Activated gamma-delta T cell treated with anti-CD3 and anti-CD28 coated beads, Interleukin-2, amount 50 U/mL, for 16 hours (primary cell): ENCODE measurements at places on chromosomes 5 and 9.

- no peak for DNase-seq
These were observed 520 bp downstream of the PCDH12 start for GRCh38 chr5:141957367-141957996.

GRCh38 chr5:154408811-154409210, 37.0 kb upstream of the SAP30L start:
- no peak for DNase-seq

- DNase-seq: no peak
These were observed 163.2 kb downstream of the TRIO start for GRCh38 chr5:14306329-14306815.

DNA sequence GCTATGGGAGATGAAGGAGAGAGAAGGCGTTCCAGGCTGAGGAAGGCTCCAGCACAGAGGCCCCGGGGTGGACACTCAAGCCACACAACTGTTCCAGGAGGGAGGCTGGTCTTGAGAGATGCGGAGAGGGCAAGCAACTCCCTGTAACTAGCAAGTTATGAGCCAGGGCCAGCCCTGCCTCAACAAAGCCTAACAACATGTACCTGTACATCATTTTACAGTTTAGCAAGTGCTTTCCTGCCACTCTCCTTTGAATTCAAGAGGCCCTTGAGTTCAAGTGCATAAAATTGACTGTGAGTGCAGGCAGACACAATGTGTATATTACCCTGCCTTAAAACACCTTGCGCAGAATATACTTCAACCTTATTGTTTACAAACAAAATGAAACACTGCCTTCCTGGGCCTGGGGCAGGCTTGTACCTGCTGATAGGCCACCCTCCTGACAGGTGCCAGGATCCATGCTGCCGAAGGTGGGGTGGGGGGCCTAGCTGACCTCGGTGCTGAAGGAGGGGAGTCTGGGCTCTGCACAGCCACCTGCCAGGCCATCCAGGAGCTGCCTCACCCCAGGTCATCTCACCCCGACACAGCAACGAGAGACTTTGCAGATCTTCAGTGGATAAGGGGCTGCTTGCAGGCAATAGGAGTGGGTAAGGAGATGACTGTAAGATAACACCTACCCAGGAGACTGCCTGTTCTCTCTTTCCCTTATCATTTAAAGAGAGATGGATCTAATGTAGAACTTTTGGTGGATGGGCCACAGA, 80.0 kb downstream of the PPARGC1B start:
- no peak for DNase-seq

- DNase-seq: no peak
These were observed 155.1 kb downstream of the ARSB start for GRCh38 chr5:78829811-78830527.

- DNase-seq: no peak
These were observed 82.6 kb downstream of the DOCK2 start for GRCh38 chr5:169719360-169720314.

GRCh38 chr5:158079097-158079496, 220.2 kb upstream of the CLINT1 start:
- DNase-seq: no peak

- no peak for DNase-seq
These were observed 229.8 kb downstream of the FANCC start for GRCh38 chr9:95087659-95088242.

- no peak for DNase-seq
These were observed 285.4 kb downstream of the TMEM232 start for GRCh38 chr5:110441035-110441434.

GRCh38 chr9:4317205-4317604, 17.3 kb upstream of the GLIS3 start:
- no peak for DNase-seq

- DNase-seq: no peak
These were observed 26.9 kb upstream of the FGD3 start for GRCh38 chr9:92920437-92920836.

- DNase-seq: no peak
These were observed 7.4 kb downstream of the CER1 start for GRCh38 chr9:14715102-14715501.

DNA sequence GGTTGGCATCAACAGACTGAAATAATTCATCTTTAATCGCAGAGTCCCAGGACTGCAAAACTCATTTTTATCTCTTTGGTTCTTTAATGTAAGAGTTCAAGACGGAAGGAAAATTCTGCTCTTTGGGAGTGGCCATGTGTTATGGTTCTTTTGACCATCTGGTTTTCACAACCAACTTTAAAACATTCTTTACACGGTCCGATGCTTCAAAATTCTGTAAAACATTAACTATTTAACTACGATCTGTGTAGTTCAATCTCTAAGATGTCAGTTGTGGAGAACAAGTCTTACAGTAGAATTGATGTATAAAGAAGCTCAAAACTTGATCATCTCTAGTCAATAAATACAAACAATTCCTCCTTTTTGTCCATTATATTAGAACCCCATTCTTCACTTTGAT, 83.0 kb downstream of the CMYA5 start:
- DNase-seq: no peak

GRCh38 chr9:126796758-126797157, 8.1 kb upstream of the ZBTB43 start:
- DNase-seq: no peak

- no peak for DNase-seq
These were observed 508 bp downstream of the MOCS2 start for GRCh38 chr5:53109056-53109442.

GRCh38 chr9:118230329-118230728, 526.1 kb downstream of the TLR4 start:
- DNase-seq: no peak

DNA sequence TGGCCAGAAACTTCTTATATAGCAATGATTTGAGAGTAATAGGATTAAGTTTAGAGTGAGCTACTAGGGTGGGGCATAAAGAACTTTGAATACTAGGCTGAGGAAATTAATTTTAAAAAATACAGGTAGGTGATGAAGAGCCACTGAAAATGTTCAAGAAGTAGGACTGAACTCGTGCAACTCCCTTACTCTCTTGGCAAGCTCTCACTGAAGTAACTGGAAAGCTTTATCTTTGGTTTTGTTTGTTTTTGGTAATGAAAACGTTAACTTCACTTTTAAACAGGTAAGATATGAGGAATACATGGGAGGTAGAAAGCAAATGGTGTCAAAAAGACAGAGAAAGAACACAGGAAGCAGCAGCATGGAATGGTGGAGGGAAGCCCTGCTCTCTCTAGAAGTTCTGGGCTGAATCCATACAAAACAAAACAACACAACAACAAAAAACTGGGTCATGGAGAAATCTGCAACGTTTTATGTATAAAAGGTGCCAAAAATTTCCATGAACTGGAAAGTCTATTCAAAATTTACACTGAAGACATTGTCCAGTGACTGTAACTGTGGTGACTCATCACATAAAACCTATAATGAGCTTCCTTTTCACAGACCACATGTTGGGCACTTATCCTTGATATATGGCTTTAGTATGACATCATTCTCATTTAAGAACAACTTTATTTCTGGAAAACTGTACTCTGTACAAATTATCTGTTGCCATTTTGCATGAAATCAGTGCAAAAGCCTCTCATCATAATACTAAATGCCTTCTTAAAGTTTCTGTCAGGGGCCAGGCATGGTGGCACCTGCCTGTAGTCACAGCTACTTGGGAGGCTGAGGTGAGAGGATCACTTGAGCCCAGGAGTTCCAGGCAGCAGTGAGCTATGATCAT, 91.2 kb upstream of the CHD1 start:
- DNase-seq: no peak

GRCh38 chr9:137757613-137758029, 120.0 kb upstream of the CACNA1B start:
- no peak for DNase-seq

- DNase-seq: no peak
These were observed 1668.0 kb upstream of the NUDT12 start for GRCh38 chr5:105230516-105231157.

DNA sequence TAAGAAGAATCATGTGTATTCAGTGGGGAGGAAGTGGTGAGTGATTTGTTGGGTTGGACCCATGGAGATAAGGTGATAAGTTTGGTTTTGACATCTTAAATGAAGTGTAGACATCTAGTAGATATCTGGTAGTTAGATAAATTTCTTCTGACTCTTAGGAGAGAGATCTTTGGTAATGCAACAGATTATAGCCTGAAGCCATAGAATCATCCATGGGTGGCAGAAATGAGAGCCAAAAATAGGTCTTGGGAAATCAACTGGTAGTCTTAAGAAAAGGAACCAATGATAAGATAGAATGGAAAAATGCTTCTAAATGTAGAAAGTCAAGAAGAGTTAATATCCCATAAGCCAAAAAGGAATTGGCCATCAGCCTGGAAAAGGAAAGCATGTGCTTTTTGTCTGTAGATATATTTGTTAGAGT, 532.7 kb upstream of the GRAMD2B start:
- DNase-seq: no peak

- no peak for DNase-seq
These were observed 4.2 kb upstream of the SMAD5 start for GRCh38 chr5:136128481-136128880.

GRCh38 chr9:7089406-7090193, 331.8 kb downstream of the KDM4C start:
- DNase-seq: no peak

- DNase-seq: no peak
These were observed 18.5 kb upstream of the SNX2 start for GRCh38 chr5:122756264-122756911.

- DNase-seq: no peak
These were observed 5.2 kb downstream of the CEMIP2 start for GRCh38 chr9:71762900-71763653.

DNA sequence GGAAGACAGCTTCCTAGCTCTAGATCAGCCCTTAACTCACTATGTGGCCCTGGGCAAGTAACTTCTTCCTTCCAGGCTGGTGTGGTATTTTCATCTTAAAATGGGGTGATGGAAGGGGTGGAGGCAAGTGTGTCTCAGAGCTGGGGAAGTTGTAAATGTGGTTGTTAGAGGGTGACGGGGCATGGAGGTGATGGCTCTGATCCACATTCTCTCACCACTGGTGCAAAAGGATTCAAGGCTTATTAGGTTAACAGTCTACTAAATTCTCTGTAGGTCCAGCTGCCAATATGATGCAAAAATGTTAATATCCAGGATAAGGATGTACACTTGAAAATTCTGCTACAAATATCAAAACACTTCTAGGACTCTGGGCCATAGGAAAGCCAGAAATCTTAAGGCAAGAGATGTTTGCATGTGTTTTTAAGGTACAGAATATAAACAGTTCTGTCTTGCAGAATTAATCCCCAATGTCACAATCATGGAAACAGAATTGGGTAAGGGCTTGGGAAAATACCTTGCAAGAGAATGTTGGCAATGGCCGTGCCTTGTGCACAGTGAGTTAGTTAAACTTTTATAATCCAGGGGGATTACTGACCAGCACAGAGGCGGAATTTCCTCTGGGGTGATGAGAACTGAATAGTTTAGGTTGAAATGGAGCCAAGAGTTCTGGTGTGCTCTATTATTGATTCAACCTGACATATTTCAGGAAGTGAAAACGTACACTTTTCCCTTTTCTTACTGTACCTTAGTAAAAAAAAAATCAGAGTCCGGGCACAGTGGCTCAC, 19.8 kb downstream of the TNFSF15 start:
- DNase-seq: no peak

DNA sequence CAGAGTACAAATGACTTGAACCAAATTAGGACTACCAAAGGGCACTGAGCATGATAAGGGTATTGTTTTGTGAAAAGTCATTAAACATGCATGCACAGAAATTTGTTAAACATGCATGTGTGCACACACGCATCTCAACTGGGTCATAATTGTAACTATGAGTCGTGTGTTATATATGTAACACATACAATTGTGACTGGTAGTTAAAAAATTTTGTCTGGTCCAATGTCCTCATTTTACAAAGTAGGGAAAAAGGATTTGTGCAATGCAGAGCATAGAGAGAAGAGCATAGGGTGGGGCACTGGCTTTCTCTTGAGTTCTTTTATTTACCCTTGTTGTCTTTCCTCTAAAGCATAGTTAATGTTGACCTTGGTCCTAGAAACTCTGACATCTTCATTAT, 19.3 kb upstream of the IGFBPL1 start:
- no peak for DNase-seq

DNA sequence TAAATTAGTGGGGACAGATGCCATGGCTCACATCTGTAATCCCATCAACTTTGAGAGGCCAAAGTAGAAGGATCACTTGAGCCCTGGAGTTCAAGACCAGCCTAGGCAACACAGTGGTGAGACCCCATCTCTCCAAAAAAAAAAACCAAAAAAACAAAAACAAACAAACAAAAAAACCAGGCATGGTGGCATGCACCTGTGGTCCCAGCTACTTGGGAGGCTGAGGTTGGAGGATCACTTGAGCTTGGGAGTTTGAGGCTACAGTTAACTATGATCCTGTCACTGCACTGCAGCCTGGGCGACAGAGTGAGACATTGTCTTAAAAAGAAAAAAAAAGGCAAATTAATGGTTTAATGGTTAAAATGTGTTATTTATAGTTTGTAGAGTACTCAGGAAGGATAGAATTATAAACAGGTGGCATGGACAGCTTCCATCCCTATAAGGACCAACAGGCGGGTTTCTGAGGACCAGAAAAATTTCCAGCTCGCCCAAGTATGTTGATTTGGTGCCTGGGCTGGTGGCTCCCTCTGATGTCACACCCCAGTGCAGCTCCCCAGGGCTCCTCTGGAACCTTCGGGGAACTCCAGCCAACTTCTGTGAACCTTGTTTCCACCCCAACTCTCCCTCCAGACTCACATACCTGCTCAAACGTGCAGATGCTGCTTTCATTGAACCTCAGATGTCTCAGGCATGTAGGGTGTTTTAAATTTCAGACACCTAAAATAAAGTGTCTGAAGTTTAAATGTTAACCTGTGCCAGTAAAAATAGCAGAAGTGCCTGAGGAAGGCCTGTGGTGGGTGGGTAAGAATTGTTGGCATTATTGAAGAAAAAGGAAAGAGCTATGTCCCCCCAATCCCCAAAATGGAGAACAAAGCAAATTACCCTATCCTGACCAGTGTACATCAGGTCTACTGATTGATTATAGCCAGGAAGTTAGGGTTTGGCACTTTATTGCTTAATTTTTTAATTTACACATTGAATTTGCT, 69.0 kb downstream of the TRIO start:
- DNase-seq: no peak

GRCh38 chr9:12014488-12014887, 678.7 kb upstream of the TYRP1 start:
- DNase-seq: no peak

DNA sequence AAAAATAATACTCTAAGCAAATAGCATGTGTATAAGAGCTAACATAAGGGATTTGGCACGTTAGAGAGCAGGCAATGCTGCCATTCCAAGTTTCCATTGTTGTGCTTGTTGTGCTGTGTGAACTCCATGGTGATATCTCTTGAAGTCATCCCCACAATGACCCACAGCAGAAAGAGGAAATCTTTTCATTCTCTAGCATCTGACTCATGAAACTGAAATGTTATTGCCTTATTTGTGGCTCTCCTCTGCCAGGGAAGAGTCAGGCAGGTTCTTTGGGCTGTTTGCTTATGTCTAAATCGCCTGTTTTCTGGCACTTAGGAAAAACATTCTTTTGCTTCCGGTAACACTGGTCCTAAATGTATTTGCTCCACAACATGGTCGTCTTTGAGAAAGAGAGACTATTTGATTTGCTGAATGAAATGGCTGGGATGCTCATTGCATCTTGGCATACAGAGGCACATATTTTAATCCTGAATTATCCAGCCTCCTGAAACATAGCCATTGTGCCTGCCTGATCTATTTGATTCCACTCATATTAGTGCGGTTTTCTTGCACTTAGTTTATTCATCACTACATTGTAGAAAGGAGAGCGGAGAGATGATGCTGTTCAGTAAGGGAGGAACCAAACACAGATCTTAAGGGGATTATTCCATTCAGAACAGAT, 188.8 kb downstream of the CSNK1G3 start:
- no peak for DNase-seq

- DNase-seq: no peak
These were observed 155.7 kb downstream of the RMI1 start for GRCh38 chr9:84136119-84136868.
